ENCODE measurements at places on chromosomes 16 and 17.

DNA sequence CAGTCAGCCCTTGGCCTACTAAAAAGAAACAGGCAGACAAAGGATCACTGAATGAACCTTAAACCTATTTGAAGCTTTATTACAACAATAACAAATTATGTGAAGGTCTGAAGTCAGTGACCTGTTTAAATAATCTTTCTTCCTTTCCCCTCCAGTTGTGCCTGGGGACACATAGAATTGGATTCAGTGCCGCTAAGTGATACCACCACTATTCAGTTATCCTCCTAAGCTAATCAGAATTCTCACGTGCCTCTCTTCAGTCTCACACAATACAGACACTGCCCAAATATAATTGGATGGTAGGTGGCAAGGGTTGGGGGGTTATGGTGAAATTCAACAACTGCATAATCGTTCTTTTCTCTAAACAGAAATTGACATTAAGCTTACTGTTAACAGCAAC, 11.4 kb downstream of the TXNDC11 start:
- no peak for DNase-seq
- no peak overlapping the region for H3K27ac ChIP-seq
- H3K27me3 ChIP-seq, result no peaks in the 10 kb centered on the region
- H3K36me3 ChIP-seq, result peaks cover 60% of the 10 kb centered on the region
- H3K4me1 ChIP-seq, result peaks cover 47% of the 10 kb centered on the region

DNA sequence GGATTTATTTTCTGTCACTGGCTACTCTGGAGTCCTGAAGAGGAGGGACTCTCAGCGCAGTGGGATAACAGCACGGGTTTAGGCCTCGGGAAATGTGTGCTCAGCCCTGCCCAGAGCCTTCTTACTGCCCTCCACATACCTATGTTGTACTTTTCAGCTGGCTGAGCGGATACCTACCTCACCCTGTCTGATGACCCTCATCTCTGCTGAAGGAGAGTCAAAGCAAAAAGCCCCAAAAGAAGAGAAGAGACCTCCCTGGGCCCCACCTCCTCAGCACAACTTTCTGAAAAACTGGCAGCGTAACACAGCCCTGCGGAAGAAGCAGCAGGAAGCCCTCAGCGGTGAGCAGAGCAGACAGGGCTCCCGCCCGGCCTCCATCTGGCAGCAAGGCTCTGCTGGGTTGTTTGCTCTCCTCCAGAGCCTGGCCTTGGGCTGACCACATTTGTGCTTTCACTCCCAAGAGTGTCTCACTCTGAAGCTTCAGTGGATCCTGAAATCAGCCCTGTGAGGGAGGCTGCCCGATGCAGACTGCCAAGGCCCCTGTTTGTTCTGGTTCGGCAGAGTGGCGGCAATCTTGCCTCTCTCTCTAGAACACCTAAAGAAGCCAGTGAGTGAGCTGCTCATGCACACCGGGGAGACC, 10.3 kb downstream of the MYCBPAP start:
- H3K27me3 ChIP-seq, result no peaks in the 10 kb centered on the region
- H3K4me1 ChIP-seq, result peaks cover 9% of the 10 kb centered on the region
- no peak for DNase-seq
- no peak overlapping the region for H3K27ac ChIP-seq

GRCh38 chr17:74260525-74260850, 13.5 kb upstream of the DNAI2 start:
- DNase-seq, result no peak
- H3K4me3 ChIP-seq, result no peak overlapping the region
- H3K4me1 ChIP-seq, result no peaks in the 10 kb centered on the region
- no peak overlapping the region for H3K27ac ChIP-seq
- no peaks in the 10 kb centered on the region for H3K27me3 ChIP-seq
- H3K36me3 ChIP-seq, result no peaks in the 10 kb centered on the region

DNA sequence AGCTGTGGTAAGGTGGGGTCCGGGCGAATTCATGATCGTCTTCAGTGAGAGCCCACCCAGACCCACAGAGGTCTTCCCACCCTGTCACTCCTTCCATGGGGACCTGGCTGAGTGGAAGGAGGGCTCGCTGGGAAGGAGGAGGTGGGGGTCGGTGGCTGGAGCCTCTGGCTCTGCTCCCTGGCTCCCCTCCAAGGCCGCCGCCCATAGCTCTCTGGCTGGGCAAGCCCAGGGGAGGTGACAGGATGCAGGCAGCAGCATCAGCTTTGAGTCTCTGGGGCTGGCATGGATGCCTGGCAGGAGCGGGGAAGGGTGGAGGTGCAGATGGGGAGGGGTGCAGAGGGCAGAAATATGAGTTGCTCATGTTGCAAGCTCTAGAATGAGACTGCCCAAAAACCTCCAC, 147.0 kb downstream of the ENGASE start:
- peaks cover 47% of the 10 kb centered on the region for H3K27me3 ChIP-seq
- no peak overlapping the region for H3K4me3 ChIP-seq
- H3K36me3 ChIP-seq, result no peaks in the 10 kb centered on the region
- H3K4me1 ChIP-seq, result peaks cover 4% of the 10 kb centered on the region
- DNase-seq, result no peak

GRCh38 chr17:64767269-64767997, 105.3 kb upstream of the SMURF2 start:
- H3K4me1 ChIP-seq, result no peaks in the 10 kb centered on the region
- DNase-seq, result no peak
- H3K27me3 ChIP-seq, result no peaks in the 10 kb centered on the region
- H3K4me3 ChIP-seq, result no peak overlapping the region

GRCh38 chr16:1043881-1044451, 28.6 kb upstream of the SSTR5 start:
- no peak for DNase-seq
- H3K27me3 ChIP-seq, result peaks cover 3% of the 10 kb centered on the region
- no peak overlapping the region for H3K27ac ChIP-seq
- H3K4me1 ChIP-seq, result no peaks in the 10 kb centered on the region

DNA sequence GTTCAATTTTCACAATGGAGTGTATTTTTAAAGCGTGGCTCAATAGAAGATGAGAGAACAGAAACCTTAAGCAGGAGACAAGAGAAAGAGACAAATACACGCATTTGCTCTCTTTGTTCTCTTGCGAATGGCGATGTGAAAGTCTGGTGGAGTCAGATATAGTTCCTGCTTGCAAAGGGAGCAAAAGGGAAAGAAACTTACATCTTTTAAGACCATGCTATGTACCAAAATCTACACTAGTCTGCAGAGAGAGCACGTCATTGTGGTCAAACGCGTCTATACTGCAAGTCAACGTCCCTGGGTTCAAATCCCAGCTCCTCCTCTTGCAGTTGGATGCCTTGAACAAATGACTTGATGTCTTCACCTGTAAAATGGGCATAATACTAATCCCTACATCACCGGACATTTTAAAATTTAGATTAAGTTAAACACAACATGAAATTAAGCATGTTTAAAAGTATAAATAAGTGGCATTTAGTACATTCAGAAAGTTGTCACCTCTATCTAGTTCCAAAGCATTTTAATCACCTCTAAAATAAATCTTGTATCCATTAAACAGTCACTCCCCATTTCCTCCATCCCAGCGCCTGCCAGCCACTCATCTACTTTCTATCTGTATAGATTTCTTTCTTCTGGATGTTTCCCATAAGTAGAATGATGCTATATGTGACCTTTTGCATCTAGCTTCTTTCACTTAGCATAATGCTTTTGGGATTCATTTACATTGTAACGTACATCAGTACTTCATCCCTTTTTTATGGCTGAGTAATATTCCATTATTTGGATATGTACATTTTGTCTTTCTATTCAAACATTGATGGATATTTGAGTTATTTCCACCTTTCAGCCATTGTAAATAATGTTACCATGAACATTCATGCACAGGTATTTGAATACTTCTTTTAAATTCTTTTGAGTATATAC, 406.9 kb downstream of the TMEM114 start:
- no peaks in the 10 kb centered on the region for H3K36me3 ChIP-seq
- H3K4me1 ChIP-seq, result no peaks in the 10 kb centered on the region
